ENCODE measurements at places on chromosomes 13 and 19.

- no peak for DNase-seq
These were observed 72.1 kb downstream of the SLC7A1 start for GRCh38 chr13:29523199-29523961.

- DNase-seq: no peak
These were observed 5.4 kb upstream of the TMPRSS9 start for GRCh38 chr19:2354670-2355069.

- DNase-seq: no peak
These were observed 1.5 kb upstream of the CGB7 start for GRCh38 chr19:49059053-49059452.

DNA sequence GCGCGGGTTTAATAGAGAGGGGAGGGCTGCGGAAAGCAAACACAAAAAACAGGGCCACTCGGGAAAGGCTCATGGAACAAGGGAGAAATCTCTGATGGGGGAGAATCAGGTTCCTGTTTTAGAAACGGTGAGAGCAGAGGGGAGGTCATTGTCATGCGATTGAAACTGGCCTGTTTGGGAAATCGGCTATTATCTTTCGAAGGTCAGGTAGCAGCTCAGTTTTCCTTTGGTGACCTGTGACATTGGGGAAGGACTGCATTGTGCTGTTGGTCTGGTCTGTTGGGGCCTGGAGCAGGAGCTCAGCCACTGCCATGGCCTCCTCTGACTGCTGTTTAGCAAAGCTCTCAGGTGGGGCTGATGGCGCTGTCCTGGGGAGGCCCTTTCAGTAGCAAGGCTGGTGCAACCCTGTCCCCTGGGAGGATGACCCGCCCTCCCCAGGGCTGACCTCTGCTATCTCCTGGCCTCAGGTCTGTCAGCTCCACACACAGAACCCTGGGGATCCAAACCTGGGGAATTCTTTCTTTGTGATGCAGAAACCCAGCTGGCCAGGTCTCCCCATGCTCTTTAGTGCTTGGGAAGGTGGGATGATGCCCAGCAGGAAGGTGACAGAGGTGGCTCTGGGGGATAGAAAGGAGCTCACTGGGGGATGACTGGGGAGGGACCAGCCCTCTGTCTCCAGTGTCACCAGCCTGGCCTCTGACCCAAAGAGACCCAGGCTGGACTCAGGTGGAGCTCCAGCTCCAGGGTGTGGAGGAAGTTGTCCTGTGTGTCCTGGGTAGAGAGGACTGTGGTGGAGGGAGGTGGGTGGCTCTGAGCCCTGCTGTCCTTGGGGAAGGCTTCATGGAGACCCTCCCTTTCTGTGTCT lies 21.2 kb upstream of the CD177 start:
- DNase-seq: no peak

- DNase-seq: no peak
These were observed 119.6 kb downstream of the RFC3 start for GRCh38 chr13:33937373-33938098.

- DNase-seq: no peak
These were observed 1.9 kb upstream of the KL start for GRCh38 chr13:33014291-33014690.

GRCh38 chr19:32317086-32317485 lies 28.3 kb upstream of the ZNF507 start:
- no peak for DNase-seq

- DNase-seq: no peak
These were observed 8.5 kb downstream of the MAU2 start for GRCh38 chr19:19329126-19329525.

GRCh38 chr13:34070544-34071303 lies 252.8 kb downstream of the RFC3 start:
- DNase-seq: no peak

DNA sequence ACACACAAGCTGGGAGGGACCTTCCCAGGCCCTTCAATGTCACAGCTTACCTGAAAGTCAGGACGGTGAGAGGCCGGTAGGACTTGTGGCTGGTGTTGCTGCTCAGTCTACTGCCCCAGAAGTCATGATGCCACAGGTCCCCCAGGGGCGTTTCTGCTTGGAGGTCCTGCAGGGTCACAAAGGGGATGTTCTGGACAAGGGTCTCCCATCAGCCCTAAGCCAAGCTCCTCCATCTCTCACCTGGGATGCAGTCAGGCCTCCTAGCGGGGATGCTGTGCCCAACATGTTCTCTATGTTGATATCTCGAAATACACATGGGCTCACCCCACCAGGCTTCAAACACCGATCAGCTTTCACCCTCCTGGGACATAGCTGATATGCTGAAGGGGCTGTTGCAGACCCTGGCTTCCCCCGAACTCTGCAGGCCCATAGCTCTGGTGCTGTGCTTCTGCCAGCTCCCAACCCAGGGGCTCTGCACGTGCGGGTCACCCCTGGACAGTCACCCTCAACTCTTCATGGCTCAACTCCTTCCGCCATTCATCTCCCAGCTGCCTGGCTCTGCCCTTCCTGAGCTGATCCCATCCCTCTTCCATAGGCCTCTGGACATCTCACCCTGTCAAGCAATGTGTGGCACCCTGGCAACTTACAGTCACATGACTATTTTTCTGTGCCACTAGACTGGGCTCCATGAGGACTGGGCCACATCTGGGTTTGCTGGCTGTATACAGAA lies 10.3 kb downstream of the TMTC4 start:
- no peak for DNase-seq

- DNase-seq: no peak
These were observed 8.3 kb upstream of the NTN5 start for GRCh38 chr19:48681127-48681470.

DNA sequence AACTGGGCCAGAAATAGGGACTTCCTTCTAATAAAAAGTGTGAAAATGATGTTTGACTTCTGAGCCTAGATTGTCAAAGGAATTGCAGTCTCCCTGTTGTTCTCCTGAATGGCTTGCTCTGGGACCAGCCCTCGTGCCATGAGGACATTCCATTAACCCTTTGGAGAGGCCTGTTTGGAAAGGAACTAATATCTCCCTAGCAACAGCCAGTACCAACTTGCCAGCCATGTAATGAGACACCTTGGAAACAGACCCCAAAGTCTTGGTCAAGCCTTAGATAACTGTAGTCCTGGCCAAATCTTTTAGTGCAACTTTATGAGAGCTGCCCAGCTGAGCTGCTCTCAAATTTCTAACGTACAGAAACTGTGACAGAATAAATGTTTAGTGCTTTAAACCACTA lies 8.2 kb upstream of the SIAH3 start:
- no peak for DNase-seq

DNA sequence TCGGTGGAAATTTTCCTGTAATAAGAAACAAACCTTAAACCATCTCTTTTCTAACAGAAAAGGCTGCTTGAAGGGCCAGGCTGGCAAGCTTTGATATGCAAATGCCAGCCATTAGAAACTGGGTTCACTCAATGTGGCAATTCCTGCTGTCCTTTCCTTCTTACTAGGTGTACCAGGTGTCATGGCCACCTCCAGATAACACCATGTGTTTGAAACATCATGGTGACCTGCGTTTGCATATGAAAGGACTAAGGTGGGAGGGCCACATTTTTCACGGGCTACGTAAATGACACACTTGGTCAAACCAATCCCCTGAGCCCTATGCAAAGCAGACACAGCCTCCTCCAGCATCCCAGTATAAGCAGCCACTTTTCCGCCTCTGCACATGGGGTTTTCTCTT lies 789.1 kb upstream of the SLITRK5 start:
- no peak for DNase-seq

DNA sequence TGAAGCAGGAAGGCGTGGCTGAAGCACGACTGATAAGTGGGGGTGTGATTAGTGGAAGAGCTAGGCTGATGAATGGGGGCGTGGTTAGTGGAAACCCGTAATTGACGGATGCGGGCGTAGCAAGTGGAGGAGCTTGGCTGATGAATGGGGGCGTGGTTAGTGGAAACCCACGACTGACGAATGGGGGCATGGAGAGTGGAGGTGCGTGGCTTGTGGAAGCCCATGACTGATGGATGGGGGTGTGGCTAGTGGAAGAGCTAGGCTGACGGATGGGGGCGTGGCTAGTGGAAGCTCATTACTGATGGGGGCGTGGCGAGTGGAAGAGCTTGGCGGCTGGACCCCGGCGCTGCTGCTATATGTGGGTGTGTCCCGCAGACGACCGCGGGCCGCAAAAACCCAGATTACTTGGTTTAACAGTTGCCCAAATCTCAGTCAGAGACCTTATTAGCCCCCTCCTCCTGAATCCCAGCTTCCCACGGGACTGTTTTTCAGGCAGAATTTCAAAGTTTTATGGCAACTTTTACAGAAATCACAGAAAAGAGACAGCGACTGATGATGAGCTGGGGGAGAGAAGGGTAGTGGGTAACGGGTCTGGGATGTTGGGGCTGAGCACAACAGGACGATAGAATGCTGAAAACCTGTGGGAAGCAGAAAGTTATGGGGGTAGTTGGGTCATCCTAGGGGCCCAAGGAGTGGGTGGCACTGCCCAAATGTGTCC lies 9.0 kb upstream of the MEIS3 start:
- peak; percentile 91 for DNase-seq

DNA sequence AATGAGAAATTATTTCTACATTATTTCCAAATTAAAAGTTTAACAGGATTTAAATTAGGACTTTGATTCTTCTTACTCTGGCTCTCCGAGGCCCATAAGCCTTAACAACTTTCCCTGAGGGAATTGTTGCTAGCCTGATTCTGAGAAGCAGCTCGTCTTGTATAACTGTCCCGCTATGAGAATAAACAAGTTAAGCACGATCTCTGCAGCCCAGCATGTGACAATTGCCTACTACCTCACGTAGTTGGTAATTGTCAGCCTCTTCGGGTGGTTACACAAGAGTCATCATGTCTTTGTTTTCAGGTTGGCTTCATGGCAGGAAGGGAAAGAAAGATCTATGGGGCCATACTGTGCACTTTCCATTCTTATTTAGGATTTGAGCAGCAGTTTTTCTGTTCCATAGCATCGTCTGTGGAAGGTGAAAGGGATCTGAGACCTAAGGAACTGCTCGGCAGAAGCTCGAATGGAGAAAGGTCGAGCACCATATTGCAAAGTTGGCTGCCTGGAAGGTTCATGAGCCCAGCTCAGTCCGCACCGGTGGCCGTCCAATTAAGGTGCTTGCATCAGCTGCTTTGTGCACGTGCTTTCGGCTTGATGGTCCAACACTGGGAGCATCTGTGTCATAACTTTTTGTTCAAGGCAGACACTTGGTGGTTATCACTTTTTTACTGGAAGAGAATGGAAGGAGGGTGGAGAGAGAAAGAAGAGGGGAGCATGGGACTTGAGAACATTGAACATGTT lies 1.8 kb upstream of the STARD13 start:
- no peak for DNase-seq

DNA sequence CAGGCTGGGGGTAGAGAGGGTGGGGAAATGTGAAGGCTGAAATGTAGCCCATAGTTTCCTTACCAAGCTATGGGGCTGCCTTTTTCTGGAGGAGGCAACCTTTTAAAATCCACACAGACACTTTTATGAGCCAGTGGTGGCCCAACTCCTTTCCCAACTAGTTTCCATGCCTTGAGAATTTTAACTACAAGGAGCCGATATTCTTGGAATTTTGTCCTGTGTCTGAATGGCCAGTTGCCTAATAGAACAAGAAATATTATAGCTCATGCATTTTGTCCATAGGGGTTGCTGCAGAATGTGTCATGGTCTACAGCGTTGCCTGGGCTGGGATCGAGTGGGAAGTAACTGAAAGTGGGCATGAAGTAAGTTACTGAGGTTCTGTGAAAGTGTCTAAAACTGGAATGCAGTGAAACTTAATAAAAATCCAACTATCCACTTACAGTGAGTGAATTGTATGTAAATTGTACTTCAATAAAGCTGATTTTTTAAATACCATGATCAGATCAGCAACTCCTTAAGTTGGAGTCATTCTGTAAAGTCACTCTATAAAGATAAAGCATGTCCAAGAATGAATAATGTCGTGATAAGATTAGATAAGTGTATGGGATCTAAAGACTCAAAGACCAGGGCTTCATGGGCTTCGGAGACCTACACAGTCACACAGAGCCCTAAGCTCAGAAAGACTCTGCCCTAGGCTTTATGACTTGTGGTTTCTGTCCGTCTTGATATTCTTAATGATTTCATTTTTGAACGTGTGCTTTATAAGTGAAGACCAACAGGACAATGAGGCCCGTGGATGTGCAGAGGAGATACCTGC lies 122.6 kb upstream of the FNDC3A start:
- DNase-seq: no peak

GRCh38 chr13:113548171-113548641 lies 36.3 kb upstream of the TFDP1 start:
- DNase-seq: no peak

GRCh38 chr13:45595965-45596364 lies 19.6 kb downstream of the ERICH6B start:
- DNase-seq: no peak

DNA sequence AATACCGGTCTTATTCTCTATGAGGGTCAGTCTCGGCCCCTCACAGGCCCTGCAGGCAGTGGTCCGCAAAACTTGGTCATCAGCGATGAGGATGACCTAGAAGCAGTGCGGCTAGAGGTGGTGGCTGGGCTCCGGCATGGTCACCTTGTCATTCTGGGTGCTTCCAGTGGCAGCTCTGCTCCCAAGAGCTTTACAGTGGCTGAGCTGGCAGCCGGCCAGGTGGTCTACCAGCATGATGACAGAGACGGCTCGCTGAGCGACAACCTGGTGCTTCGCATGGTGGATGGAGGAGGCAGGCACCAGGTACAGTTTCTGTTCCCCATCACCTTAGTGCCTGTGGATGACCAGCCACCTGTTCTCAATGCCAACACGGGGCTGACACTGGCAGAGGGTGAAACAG lies 1.8 kb downstream of the FREM2 start:
- DNase-seq: no peak

DNA sequence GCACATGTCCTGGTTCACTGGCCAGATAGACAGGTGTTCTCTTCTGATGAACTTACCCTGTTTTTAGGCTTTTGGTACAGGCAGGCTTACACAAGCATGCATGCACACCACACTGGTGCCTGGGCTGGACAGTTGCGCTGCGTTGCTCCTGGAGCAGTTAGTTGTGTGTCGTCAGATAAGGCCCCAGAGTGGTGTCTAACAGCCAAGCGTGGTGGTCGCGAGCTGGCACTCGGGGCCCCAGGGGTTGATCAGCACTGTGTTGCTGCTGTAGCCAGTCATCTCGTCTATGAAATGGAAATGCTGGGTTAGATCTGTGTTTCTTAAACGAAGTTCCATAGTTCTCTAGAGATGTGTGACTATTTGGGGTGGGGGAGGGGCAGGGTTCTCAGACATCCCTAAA lies 24.6 kb upstream of the TEX29 start:
- DNase-seq: no peak

- DNase-seq: no peak
These were observed 443.9 kb upstream of the SLC10A2 start for GRCh38 chr13:103510007-103510535.

- no peak for DNase-seq
These were observed 22.3 kb downstream of the CEBPG start for GRCh38 chr19:33395561-33396550.

- DNase-seq: no peak
These were observed 360.9 kb downstream of the FGF9 start for GRCh38 chr13:22031702-22032286.

- no peak for DNase-seq
These were observed 1687.5 kb downstream of the EFNB2 start for GRCh38 chr13:104847922-104848321.

Data from stimulated activated CD4-positive, alpha-beta T cell treated with anti-CD3 and anti-CD28 coated beads, Interleukin-15, amount 100 ng/mL, for 48 hours (primary cell).